Stimulated activated CD4-positive, alpha-beta T cell treated with anti-CD3 and anti-CD28 coated beads, Interleukin-4, amount 100 ng/mL, for 24 hours (primary cell): ENCODE measurements at places on chromosomes 4 and X.

GRCh38 chr4:165204462-165204830, 2.9 kb upstream of the KLHL2 start:
- DNase-seq = peak; percentile 32

DNA sequence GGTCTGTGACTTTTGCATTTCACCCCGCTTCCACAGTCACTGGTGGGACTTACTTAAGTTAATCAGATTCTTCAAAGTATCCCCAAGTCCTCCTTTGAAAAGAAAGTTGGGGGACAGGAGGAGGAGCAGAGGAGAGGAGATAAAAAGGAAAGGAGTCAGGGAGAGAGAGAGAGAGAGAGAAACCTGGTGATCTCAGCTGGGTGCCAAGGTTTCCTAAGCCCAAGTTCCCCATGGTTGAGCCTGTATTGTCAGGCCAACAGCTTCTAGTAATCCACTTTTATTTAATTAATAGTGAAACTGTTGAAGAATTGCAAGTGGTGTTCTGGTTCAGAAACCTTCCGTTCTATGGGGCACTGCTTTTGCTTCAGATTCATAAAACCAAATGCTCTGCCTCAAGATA, 91.6 kb downstream of the AR start:
- DNase-seq = no peak

DNA sequence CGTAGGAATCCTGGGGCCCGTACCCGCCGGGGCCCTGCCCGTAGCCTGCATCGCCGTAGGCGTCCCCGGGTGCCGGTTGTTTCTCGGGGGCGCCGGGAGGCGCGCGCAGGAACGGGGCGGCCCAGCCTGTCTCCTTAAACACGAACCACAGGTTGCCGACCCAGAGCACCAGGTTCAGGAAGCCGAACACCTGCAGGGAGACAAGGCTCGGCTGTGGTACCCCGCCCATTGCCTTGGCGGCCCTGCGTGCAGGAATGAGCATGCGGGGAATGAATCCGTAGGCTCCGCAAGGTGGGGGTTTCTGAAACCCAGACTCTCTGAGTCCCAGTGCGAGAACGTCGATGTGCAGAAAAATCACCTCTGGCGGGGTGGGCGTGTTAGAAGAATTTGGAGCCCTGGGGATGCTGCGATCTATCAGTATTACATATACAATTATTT, 5.4 kb upstream of the PRICKLE3 start:
- DNase-seq = peak; percentile 40

DNA sequence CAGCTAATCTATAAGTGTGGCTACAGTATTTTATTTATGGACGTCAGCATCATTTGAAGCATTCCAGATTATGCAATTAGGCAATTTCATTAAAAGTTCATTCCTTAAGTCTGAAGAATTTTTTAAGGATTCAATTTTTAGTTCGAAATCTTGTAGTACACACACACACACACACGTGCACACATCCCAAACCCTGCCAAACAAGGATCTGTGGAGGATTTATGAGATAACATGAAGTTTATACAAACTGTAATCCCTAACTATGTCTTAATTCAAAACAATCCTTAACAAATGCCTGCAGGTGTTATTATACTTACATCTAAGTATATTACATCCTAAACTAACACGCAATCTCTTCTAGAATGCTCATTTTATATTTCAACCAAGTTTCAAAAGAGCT, 105.8 kb downstream of the ELOVL6 start:
- no peak for DNase-seq

DNA sequence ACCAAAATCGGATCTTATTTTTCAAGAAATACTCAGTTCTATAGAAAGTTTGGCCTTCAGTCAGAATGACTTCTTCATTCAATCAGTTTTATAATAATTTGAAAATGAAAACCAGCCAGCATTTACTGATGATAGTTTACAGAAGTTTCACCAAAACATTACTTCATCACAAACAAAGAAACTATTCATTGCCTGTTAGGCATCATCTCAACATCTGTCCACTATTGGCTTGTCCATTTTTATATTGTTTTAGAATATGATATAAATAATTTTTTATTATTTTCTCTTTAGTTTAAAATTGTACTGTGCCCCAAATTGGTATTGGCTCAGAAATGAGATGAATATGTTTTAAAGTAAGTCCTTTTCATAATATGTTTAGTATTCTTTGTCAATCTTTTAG, 38.4 kb downstream of the FAT4 start:
- no peak for DNase-seq

GRCh38 chr4:20916106-20916505, 215.8 kb downstream of the PACRGL start:
- peak; percentile 4 for DNase-seq

DNA sequence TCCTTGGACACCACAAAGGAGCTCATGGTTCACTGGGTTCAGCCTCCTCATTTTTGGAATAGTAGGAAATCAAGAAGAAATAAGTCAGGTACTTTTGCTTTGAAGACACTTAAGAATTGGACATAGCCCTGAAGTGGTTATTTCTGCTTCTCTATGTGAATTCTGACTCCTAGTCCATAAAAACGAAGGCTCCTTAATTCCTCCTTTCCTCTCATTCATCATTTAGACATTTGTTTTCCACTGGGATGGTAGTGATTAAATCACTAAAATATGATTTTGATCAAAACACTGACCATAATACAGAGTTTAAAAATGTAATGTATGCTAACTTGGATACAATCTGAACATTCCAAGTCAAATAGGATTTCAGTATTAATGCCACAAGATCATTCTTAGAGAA, 34.7 kb upstream of the CYP2U1 start:
- DNase-seq = no peak

- no peak for DNase-seq
These were observed 293.2 kb downstream of the FBXO8 start for GRCh38 chr4:173990126-173990868.

DNA sequence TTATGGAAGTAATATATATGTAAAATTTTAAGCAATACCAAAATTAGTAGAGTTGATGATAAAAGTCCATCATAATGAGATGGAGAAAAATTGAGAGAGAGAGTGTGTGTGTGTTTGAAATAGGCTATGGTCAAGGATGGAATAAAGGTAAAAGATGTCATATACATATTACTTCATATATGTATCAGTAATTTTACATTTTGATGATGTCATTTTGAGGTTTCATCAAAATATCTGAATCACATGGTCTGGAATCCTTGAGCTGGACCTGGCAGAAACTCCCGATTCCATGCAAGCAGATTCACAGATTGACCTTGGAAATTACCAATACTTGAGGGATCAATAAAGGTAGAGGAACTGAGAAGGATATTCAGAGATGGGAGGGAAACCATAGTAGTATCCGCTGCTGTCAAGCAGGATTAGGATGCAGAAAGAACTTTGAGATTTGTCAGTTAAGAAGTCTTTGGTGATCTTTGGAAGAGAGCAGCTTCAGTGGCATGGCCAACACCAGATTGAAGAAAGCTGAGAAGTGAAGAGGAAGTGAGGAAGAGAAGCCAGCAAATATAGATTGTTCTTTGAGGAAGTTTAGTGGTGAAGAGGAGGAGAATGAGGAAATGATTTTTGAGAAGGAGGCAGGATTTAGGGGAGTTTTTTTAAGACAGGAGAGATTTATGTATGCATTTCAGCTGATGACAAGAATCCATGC, 21.5 kb downstream of the DNAAF6 start:
- DNase-seq = no peak

GRCh38 chrX:153507484-153508178, 9.8 kb upstream of the ATP2B3 start:
- peak; percentile 84 for DNase-seq

DNA sequence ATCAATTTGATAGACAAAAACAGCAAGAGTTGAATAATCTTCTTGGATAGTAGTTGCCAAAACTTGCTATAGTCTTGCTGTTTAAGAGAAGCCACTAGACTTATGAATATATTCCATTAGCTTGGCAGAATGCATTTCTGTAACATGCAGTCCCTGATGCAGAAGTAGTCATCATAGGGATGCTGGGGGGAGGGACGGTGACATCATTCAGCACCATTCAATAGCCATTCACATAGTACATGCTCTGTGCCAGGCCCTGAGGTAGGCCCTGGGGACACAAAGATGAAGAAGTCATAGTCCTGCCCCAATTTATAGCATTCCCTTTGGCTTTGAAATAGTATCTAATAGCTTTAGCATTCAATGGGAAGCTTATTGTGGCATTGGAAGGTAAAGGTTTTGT, 185.5 kb upstream of the AFF2 start:
- no peak for DNase-seq

GRCh38 chrX:98717970-98718369, 1692.1 kb downstream of the PCDH19 start:
- no peak for DNase-seq

GRCh38 chr4:8359193-8359592, 81.3 kb downstream of the ACOX3 start:
- DNase-seq = no peak

DNA sequence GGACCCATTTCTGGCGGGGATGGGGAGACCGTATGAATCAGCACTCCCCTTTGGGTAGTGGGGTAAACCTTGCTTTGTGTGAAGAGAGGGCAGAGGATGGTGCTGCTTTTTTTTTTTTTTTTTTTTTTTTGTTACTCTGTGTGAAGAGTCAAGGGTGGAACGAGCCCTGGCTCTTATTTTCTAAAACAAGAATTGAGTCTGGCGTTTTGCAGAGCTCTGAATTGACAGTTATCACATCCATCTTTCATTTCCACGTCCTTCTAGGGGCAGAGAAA, 1.2 kb downstream of the SLAIN2 start:
- no peak for DNase-seq

DNA sequence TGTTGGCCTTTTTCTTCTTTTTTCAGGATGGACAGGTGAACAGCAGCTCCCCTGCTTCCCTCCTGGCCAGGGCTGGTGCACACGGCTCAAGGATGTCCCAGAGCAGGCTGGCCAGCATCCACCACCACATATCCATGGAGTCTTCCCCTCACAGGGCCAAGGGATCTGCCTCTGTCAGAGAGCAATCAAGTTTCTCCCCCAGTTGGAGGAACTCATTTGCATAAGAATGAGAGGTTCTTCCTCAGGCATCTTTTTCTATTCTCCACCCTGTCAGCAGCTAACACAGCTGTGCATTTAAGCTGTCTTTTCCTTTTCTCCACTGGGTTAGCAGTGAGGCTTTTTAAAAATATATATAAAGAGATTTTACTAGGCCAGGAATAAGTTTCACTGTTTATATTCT, 143.8 kb downstream of the ANAPC10 start:
- no peak for DNase-seq

DNA sequence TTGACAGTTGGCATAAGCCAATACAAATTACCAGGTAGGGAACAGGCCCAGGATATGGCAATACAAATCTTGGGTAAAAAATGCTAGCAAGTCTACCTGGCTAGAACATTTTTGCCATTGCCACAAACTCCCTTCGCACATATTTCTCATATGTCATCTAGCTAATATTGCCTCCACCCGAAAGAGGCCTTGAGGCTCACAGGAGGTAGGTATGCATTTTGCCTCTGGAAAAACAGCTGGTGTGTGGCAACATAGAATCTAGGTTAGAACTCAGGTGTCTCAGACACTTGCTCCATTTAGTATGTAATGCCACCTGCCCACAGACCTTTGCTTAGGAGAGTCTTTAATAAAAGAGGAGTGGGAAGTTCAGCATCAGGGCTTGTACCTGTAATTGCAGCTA, 16.3 kb upstream of the RAPGEF2 start:
- no peak for DNase-seq

GRCh38 chr4:108738003-108738706, 24.7 kb downstream of the ETNPPL start:
- DNase-seq = no peak

DNA sequence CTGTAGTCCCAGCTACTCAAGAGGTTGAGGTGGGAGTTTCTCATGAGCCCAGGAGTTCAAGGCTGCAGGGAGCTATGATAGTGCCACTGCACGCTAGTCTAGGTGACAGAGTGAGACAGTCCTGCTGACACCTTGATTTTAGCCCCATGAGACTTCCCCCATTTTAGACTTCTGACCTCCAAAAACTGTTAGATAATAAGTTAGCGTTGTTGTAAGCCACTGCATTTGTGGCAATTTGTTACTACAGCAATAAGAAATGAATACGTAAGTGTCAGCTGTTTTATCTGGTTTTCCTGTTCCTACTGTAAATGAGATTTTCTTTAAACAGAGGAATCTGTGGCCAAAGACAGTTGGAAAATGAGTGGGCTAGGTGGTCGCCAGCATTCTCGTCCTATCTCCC, 83.9 kb downstream of the ARHGAP10 start:
- DNase-seq = no peak

GRCh38 chr4:56622176-56622575, 58.9 kb downstream of the HOPX start:
- no peak for DNase-seq

GRCh38 chr4:31655328-31655727, 935.2 kb downstream of the PCDH7 start:
- DNase-seq = no peak

GRCh38 chr4:94348666-94349065, 6.0 kb upstream of the HPGDS start:
- DNase-seq = no peak

DNA sequence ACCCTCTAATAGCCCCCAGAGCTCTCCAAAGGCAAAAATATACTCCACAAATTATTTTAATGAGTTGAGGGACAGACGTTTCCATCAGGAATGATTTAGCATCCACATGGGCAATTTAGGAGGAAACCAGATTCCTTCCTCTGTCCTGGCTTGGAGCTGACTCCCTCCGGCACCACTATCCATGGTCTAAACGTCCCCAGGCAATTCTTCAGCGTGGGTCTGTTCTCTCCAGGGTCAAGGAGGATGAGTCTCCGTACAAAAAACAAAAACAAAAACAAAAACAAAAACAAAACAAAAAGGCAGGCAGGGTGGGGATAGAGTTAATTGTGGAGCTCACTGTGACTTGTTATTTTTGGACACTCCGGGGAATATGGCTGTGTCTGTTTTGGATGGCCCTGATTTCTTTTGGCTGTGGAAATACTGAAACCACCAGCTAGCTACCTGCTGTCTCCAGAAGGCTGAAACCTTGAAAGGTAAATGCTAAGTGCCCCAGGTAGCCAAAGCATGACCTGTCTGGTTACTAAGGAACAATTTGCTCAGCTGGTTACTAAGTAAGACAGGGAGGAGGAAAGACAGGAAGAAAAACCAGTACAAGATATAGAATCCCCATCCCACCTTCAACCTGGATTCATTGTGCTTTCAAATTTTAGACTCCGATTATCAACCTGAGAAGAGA, 419.1 kb upstream of the LCORL start:
- no peak for DNase-seq

- DNase-seq = no peak
These were observed 966.6 kb upstream of the SLIT2 start for GRCh38 chr4:19285146-19285545.

DNA sequence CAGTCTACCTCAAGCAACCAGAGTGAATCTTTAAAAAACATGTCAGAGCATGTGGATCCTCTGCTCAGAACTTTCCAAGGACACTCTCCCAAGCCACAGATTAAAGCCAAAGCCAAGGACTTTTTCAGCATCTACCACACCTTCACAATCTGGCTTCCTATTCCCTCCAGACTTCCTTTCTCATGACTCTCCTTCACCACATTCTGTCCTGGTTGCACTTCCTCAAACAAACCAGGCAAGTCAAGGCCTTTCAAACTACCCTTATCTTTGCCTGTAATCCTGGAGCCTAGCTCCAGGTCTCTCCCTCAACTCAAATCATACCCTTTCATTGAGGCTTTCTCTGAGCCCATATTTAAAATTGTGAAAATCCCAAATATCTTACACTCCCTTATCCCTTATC, 191.6 kb upstream of the GALNTL6 start:
- DNase-seq = no peak

GRCh38 chrX:87578978-87579377, 61.4 kb downstream of the KLHL4 start:
- DNase-seq = no peak

- no peak for DNase-seq
These were observed 139.3 kb downstream of the AFF1 start for GRCh38 chr4:87074121-87074488.

GRCh38 chr4:157885811-157886210, 287.0 kb downstream of the GASK1B start:
- DNase-seq = no peak
